RKO (cell line): ENCODE measurements at places on chromosomes 4 and X.
A peak's percentile ranks its signal among the peaks of the same experiment; 100 is the strongest.

GRCh38 chr4:151173871-151174270 lies 74.4 kb downstream of the RPS3A start:
- DNase-seq = no peak

DNA sequence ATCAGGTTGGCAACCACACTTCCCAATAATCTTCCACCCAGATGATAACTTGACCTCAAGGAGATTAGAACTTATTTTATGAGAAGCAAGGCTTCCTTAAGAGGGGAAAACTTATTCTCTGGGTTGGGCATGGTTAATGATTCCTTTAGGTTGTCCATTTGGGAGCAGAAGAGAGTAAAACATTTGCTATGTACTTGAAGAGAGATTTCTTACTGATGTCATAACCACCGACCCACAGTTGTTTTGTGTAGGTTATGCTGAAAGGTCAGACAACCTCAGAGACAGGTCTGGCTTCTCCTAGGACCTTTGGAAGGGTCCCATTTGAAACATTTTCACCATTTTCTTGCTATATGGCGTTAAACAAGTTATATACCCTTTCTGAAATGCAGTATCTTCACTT lies 56.1 kb downstream of the FAM114A1 start:
- no peak for DNase-seq

- DNase-seq = no peak
These were observed 152.7 kb downstream of the FHIP1A start for GRCh38 chr4:151561551-151562256.

DNA sequence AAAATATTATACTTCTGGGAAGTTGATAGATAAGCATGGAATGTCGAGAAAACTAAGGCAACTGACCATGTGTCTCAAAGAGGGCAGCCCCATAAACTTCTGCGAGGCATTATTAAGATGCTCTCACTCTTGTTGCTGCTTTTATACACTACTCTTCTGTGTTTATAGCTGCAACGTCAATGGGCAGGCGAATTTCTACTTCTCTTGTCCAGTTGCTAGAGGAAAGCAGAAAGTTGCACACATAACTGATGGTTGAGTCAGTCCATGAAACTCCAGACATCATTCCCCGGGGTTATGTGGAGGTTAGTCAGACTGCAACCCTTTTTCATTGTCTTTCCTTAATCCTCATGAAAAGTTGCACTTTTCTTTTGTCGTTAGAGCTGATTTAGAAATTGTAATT lies 39.8 kb downstream of the VCX3B start:
- peak; percentile 15 for DNase-seq

DNA sequence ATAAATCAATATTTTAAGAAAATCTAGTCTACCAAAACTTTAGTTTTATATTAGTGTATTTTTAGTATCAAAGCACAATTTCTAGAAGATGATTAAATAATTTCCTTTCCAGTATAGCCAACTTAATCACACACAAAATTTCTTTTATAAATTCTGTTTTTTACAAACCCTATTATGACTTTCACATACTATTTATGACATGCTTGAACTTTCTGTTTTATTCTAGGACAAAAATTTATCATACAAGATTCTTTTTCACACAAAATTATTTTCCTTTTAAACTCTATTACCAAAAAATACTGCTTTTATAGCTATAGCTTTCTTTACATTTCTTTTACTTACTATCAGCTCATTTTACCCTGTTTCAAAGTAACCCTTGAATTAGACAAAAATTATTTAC lies 149.5 kb downstream of the OR13H1 start:
- no peak for DNase-seq

- DNase-seq = no peak
These were observed 2.8 kb downstream of the PCDH19 start for GRCh38 chrX:100407147-100407783.
